RWPE1 (cell line): ENCODE measurements at places on chromosomes 3 and 15.

GRCh38 chr3:96813134-96813819 lies 1.1 kb upstream of the EPHA6 start:
- DNase-seq = peak; percentile 78

GRCh38 chr15:40474581-40474980 lies 3.8 kb downstream of the CHST14 start:
- no peak for DNase-seq

- no peak for DNase-seq
Measured at GRCh38 chr3:143595456-143596077, 252.7 kb downstream of the SLC9A9 start.

GRCh38 chr15:101455291-101456025 lies 34.0 kb downstream of the PCSK6 start:
- DNase-seq = no peak

GRCh38 chr15:25175033-25175788 lies 220.4 kb downstream of the SNRPN start:
- no peak for DNase-seq

- no peak for DNase-seq
Measured at GRCh38 chr15:49215768-49216739, 46.0 kb downstream of the GALK2 start.

- DNase-seq = no peak
Measured at GRCh38 chr3:133490468-133491351, 82.8 kb upstream of the CDV3 start.

DNA sequence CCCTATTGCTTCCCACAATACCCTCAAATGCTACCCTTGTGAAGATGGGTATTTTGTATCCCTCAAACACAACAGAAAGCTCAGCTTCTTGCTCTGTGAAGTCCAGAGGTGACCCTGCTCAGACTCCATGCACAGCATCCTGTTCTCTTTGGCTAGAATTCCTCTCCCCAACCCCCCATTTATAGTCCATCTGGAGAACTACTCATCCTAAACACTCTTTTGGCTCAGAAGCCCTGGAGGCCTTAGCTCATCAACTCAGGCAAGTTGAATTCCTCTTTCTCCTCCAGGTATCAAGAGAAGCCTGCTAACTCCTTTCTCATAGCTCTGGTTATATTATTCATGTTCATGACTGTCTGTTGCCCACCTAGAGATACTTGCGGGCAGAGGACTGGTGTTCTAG lies 18.3 kb upstream of the GASK1A start:
- no peak for DNase-seq

DNA sequence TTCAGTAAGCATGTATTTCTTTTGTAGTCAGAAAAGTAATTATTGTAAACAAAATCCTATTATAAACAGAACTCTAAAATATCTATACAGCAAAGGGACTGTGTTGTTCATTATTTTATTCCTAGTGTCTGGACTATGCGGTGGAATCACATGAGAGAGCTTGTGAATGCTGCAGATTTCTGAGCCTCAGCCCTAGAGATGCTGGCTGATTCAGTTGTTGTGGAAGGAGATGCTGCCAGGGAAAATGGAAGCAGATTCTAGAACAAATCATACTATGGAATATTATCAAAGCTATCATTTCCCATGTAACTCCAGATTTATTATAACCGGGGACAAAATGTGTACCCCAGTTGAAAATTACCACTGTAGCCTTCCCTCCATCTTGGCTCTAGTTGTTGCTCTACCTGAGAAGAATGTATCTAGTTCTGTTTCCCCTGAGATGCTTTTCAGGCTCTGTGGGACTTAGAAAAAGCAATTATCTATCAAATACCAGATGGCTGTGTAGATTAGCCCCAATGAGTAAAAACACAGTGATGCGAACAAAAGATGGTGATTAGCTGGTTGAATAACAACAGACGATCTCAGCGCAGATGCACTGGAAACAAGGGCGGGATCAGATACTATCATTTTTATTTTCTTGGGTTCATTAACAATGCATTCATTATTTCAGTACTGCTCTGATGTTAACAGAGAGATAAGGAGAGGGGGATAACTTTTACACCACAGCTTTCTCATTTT lies 131.3 kb downstream of the TMEM108 start:
- no peak for DNase-seq

DNA sequence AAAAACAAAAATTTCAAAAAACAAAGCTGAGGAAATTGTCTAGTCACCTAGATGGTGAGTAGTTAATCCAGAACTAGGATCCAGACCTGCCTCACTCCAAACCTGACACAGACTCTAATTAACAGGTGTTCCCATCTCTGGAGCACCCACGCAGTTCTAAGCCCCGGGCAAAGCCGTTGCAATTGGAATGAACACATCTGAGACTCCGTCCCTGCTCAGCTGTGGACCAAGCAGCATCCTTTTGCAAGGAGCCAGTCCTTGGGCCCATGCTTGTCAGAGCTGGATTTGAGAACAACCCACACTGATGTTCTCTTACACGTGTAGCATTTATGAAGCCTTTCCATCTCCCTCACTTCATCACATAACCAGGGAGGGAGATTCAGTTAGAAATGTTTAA lies 54.8 kb downstream of the LMCD1 start:
- no peak for DNase-seq

GRCh38 chr15:83284559-83285283 lies at the start of gene BNC1:
BNC1 (minus strand) TSS chr15:83284664; CDS start chr15:83284628, 36 bp downstream.
- peak; percentile 67 for DNase-seq

GRCh38 chr3:13593615-13594014 lies 44.7 kb downstream of the FBLN2 start:
- DNase-seq = no peak

GRCh38 chr3:50297896-50298725 lies 1.1 kb downstream of the HYAL3 start:
- no peak for DNase-seq

DNA sequence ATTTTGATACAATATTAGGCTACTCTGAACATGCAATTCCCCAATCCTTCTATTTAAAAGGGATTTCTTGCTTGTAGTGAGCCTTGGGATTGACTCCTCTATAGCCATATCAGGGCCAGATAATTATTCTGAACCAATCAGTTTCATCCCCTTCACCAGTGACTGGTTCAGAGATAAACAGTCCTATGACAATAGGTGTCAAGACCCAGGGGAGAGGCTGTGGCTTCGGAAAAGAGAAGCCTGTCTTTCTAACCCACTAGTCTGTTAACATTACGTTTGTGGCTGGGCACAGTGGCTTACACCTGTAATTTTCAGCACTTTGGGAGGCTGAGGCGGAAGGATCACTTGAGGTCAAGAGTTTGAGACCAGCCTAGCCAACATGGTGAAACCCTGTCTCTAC lies 6.2 kb upstream of the ISLR2 start:
- DNase-seq = no peak

GRCh38 chr3:113741086-113741485 lies 5.0 kb downstream of the NAA50 start:
- DNase-seq = no peak

DNA sequence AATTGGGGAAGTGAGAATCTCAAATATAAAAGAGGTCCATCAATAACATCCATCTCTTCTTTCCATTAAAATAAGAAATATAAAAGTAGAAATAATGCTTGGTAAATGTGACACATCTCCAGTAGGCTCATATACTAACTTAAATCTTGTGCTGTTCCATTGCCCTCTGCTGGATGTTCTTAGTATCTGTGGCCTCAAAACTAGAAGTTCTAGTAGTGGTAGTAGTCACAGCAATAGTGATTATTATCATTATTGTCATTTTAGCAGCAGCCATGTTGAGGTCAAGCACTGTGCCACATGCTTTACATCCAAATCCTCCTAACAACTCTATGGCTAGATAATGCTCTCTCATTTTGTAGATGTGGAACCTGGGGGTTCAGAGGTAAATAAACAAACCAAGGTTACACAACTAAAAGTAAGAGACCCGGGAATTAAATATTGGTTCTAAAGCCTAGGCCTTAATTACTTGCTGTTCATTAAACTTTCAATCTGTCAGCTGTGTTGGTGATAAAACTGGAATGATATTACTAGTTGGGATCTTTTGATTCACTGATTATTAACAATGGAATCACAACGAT lies 20.2 kb upstream of the BTLA start:
- DNase-seq = peak; percentile 46

- DNase-seq = no peak
Measured at GRCh38 chr3:10798600-10799367, 17.2 kb upstream of the SLC6A11 start.

- DNase-seq = no peak
Measured at GRCh38 chr3:182323898-182324297, 469.4 kb upstream of the ATP11B start.

DNA sequence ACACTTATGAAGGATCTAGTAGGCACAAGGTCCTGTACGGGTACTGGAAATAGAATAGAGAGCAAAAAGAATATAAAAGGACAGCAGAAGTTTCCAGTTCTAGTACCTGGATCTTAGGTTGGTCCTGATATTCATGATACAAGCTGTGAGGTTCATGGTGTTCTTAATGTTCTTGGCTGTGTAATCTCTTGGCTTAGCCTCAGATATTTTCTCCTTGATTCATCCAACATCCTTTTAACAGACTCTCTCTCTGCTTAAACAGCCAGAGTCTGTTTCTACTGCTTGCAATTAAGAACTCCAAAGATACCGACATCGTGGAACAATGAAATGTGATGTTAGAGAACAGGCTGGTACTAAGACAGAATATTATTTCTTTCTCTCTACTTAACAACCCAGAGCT lies 49.9 kb downstream of the CNTN3 start:
- no peak for DNase-seq

GRCh38 chr15:78634210-78635145 lies 6.5 kb downstream of the CHRNB4 start:
- DNase-seq = no peak

GRCh38 chr3:78235841-78236240 lies 1195.9 kb downstream of the ROBO2 start:
- no peak for DNase-seq

GRCh38 chr15:52118969-52119749 lies 6.6 kb upstream of the BCL2L10 start:
- no peak for DNase-seq

- no peak for DNase-seq
Measured at GRCh38 chr3:101131767-101132166, 138.5 kb upstream of the ABI3BP start.

DNA sequence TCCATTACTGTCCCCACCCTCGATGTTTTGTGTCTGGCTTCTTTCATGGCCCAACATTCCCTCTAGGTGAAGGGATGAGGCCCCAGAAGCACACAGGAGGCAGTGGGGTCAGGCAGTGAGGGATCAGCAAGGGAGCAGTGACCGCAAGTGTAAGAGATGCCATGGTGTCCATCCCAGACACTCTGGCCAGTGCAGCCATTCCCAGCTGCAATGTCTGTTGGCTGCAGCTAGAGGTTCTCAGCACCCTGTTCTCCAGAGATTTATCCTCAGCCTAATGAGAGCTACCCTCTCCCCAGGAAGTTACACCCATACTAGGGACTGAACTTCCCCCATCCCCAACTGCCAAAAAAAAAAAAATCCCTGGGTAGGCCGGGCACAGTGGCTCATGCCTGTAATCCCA lies 40.2 kb downstream of the TRANK1 start:
- peak; percentile 2 for DNase-seq

DNA sequence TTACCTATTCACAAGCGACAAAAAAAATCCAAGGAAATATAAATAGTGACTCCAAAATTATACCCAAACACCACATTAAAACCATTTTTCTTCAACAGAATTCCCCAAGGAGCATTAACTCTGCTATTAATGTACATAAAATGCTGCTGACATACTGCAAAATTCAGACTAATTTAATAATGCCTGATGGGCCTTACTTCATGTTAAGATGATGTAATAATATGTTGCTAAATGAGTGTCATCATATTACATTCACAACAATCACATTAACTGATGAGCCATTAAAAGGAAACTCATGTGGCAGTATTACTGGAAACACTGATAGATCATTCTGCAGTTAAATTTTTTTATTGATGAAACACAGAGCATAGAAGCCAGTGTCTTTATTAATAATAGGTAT lies 204.9 kb upstream of the CGNL1 start:
- no peak for DNase-seq

DNA sequence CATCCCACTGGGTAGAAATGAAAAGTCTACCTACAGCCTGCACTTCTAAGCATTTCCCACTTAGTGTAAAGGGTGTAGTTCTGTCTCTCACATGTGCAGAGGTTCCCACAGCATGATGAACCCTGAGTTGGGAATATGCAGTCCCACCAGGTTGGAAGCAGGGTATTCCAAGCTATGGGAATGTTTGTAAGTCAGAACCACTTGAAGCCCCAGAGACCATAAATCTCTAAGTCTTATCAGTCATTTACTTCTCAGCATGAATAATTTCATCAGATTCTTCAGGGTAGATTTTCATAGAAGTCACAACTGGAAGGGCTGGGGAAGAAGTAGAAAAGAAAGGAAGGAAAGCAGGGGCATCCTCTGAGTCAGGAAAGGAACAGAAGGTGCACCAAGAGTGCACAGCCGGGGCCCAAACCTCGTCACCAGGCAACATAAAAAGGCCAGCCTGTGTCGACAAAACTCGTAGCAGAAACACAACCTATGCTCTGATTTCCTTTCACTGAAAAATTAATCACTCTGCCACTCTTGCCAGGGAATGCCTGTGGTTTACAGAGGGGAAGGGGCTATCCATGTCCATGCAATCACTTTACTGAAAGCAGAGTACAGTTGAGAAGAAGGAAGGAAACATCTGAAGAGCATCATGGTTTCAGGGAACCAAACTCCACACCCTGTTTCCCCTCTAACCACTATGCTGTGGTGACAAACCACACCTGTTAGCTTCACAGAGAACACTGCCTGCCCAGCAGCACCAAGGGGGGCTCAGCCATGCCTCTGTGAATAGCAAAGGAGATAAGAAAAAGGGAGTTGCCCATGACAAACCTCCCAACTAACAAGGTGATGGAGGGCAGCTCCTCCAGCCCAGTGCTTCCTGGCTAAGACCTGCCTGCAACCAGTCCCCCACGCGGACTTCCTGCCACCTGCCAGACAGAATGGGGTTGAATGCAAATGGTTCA lies 40.5 kb downstream of the SH3BP5 start:
- no peak for DNase-seq

- peak; percentile 38 for DNase-seq
Measured at GRCh38 chr3:37855363-37855970, 6.2 kb upstream of the CTDSPL start.

- DNase-seq = peak; percentile 35
Measured at GRCh38 chr3:54962200-54962599, 34.3 kb upstream of the LRTM1 start.

GRCh38 chr15:63010920-63011693 lies 31.4 kb upstream of the TPM1 start:
- DNase-seq = no peak

GRCh38 chr3:117084739-117085270 lies 375.2 kb downstream of the TUSC7 start:
- no peak for DNase-seq

GRCh38 chr3:94821241-94821640 lies 758.4 kb downstream of the NSUN3 start:
- no peak for DNase-seq

- no peak for DNase-seq
Measured at GRCh38 chr3:178767581-178767980, 231.3 kb downstream of the KCNMB2 start.

- no peak for DNase-seq
Measured at GRCh38 chr3:128149650-128150049, 3.6 kb upstream of the EEFSEC start.

GRCh38 chr3:152488449-152488848 lies 219.7 kb downstream of the MBNL1 start:
- no peak for DNase-seq

GRCh38 chr3:193870376-193871219 lies 265.4 kb upstream of the HES1 start:
- peak; percentile 37 for DNase-seq

- DNase-seq = no peak
Measured at GRCh38 chr3:46479696-46480095, 15.0 kb upstream of the LTF start.

GRCh38 chr3:141499965-141500364 lies 13.1 kb downstream of the RASA2 start:
- DNase-seq = no peak
